NCI-H774 (cell line): ENCODE measurements at places on chromosomes 5 and 9.

- no peak for DNase-seq
Observed at GRCh38 chr5:80035839-80036238, 691 bp downstream of the THBS4 start.

- no peak for DNase-seq
Observed at GRCh38 chr5:86894056-86894455, 276.3 kb downstream of the COX7C start.

- no peak for DNase-seq
Observed at GRCh38 chr5:42270771-42271170, 152.5 kb upstream of the GHR start.

DNA sequence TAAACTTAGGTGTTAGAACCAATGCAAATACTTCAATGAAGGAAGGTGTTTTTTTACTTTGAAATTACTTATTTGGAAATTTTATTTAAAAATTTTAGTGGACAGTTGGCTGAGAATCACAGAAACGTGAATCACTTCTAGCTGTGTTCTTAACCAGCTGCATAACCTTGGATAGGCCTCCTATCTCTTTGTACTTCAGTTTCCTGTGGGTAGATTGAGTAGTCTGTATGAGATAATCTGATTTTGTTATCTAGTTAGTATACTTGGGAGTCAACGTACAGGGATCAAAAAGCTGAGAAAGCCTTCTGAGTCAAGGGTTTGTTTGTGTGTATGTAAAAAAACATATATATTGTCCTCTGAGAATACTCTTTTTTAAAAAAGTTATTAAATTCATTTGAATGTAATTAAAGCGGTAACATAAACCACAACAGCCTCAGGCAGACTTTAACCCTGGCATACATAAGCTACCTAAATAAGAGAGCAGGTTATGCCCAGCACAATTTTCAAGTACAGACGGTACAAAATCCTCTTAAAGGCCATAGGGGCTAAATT lies 38.1 kb upstream of the ZCCHC7 start:
- DNase-seq = no peak

DNA sequence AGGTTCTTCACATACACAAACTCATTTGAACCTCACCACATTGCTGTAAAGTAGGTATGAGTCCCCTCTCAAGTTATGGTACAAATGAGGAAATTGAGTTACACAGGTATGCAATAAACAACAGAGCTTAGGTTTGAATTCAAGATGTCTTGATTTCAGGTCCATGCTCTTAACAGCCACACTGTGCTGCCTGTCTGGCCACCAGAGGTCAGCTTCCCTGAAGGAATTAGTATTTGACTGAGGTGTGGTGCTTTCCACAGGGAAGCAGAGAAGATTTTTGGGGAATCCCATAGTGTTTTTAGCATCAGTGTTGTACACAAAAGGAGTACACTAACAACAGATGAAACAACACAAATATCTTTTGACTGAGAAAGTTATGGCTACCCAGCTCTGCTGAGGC lies 94.4 kb upstream of the ITGA1 start:
- DNase-seq = peak; percentile 25

DNA sequence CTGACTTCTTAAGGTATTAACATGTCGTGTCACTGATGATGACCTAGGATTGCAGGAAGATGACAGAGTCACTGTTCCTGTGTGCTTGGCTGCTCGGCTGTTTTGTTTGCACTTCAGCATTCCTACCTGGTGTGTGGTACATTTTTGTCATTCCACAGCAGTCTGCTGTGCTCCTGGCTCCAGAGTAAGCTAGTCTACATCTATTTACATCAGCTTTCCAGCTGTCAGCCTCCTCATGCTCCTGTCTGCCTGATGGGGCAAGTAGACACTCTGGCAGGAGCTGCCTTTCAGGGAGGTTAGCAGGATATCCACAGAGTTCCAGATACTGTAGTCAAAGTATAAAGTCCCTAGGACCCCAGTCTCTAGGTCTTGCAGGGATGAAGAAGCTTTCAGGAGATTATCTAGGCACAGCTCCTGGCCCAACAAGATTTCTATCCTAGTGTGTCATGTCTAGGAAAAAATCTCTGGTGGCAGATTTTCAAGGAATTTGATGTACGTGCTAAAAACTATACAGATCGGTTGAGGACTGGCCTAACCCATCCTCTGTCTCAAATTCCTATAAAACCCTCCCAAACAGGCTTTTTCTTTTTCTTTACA lies 28.4 kb downstream of the RUSC2 start:
- DNase-seq = no peak

DNA sequence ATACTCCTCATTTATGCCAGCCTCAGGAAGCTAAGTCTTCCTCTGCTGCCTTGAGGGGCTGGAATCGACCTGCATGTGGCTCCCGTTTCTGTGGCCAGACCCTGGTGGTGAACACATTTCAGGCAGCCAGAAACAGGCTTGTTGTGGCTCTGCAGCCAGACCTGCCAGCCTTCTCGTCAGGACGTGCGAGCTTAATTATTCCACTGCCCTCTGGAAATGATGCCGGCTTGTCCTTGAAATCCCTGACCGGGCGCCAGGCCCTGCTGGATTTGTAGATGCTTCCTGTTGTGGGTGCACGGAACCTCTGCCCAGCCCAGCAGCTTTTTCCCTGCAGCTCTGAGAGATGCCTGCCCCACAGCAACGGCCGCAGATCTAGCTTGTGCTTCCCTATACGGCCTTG lies 41.6 kb downstream of the PDZD2 start:
- no peak for DNase-seq

- no peak for DNase-seq
Observed at GRCh38 chr9:133453651-133454050, 6.1 kb upstream of the CACFD1 start.

DNA sequence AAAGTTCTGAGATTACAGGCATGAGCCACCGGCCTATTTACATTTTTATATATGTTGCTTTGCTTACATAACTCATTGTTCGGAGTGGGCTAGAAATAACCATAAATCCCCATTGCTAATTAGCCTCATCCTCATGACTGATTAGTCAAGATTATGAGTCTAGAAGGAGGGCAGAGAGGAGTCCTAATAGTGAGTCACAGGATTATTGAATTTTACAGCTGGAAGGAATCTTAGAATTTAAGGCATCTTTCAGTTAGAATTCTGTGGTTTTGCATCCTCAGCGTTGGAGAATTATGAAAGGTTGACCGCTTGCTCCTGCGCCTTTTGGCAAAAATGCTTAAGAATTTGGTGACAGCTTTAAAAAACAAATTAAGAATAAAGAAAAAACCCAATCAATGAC lies 2.6 kb upstream of the PBX3 start:
- no peak for DNase-seq

DNA sequence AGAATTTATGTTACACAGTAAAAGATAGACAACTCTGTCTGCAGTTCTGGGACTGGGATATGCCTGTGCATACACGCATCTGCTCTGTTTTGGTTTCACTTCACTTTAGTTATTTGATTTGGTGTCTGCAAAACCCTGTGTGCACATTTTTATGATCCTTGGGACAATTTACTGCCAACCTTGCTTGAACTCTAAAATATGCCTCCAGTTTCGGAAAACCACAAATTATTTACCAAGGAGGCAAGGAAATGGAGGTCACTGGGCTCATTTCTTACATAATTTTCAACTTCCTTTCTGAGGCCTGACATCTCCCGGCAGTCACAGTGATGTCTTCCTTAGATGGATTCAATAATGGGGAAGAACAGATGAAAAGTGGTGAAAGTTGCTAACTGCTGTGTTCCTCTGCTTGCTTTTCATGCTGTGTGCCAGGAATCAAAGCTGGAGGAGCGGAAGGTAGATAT lies 61.2 kb upstream of the TAF11L2 start:
- DNase-seq = no peak
